Skeletal muscle cell (primary cell): ENCODE measurements at places on chromosomes 1 and 21.

DNA sequence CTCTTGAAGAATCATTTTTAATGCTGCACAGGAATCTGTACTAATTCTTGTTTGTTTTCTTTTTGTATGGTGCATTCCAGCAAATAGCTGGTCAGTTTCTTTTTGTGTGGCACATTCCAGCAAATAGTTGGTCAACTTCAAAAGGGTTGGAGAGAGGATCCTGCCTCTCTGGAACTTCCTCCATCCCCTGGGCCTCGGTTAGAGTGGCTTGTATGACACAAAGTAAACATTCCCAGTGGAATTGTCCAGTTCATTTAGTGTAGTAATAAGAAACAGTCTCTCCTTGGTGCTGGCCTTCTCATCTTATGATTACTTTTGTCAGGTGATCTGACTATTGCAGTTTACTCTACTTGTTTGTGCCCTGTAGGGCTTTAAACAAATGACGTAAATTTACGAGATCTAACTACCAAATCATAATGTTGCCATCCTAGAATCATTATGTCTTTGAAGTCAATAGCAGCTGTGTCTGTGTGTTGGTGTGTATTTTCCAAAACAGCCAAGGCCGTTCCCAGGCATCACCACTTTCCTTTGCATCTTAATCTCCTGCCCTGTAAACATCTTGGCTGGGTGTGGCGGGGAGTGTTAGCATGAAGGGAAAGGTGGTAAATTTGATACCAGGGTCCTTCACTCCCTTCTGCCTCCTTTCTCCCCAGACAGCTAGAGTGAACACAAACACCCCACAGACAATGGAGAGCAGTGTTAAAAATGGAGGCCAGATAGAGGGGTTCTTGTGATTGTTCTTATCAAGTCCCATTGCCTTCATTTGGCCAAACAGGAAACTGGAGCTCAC, 77.9 kb downstream of the CDC7 start:
- DNase-seq: no peak

DNA sequence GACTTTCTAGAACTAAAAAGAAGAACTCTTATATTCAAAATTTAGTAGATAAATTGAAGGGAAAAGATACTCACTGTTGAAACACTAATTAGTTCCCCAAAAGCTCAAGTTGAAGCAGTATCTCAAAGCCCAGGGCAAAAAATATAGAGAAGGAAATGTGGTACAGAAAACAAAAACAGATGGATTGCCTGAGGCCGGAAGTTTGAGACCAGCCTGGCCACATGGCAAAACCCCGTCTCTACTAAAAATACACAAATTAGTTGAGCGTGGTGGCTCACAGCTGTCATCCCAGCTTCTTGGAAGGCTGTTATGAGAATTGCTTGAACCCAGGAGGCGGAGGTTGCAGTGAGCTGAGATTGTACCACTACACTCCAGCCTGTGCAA, 36.0 kb downstream of the FAM177B start:
- no peak for DNase-seq

GRCh38 chr21:37869661-37870060, 46.6 kb downstream of the KCNJ6 start:
- no peak for DNase-seq

DNA sequence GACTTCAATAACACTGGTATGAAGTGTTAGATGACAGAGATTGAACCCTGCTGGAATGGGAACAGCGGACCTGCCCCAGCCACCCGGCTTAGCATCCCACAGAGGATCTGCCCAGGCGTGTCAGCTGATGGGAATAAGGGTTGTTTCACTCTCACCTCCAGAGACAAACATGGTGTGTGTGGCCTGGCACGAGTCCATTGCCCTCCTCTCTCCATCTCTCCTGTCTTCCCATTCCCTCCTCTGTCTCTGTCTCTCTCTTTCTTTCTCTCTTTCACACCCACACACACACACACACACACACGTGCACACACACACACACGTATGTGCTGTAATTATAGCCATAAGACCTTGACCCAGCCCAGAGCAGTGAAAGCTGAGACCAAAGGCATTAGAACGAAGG, 200.2 kb downstream of the HIVEP3 start:
- DNase-seq: no peak

GRCh38 chr1:15764269-15764764, 5.7 kb downstream of the FBLIM1 start:
- no peak for DNase-seq

DNA sequence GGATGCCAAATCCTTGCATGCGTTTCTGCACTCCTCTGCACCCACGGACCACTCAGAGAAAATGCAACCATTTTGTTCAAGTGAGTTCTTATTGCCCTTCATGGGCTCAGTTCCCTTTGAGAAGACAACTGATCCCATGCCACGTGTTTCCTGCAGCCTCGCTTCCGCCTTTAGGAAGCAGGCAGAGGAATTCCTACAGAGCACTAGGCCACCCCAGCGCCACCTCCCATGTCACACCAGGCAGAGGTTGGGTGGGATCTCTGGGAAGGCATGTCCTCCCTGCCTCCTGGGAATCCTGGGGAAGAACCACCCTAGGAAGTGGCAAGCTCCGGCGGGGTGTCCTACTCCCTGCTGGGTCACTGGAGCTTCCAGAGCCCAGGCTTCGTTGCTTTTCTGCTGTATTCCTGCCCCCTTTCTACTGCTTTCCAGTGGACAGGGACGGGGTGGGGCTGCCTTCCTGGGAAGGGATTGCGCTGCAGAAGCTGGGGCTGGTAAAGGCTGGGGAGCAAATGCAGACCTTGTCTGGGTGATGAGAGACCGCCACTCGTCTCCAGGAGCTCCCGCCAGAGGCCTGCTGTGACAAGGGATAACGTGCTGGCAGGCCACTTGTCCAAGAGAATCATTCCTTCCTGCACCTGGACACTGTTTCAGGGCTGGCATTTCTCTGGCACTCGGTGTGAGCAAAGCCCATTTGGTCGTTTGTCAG, 478.2 kb upstream of the VAMP3 start:
- no peak for DNase-seq

DNA sequence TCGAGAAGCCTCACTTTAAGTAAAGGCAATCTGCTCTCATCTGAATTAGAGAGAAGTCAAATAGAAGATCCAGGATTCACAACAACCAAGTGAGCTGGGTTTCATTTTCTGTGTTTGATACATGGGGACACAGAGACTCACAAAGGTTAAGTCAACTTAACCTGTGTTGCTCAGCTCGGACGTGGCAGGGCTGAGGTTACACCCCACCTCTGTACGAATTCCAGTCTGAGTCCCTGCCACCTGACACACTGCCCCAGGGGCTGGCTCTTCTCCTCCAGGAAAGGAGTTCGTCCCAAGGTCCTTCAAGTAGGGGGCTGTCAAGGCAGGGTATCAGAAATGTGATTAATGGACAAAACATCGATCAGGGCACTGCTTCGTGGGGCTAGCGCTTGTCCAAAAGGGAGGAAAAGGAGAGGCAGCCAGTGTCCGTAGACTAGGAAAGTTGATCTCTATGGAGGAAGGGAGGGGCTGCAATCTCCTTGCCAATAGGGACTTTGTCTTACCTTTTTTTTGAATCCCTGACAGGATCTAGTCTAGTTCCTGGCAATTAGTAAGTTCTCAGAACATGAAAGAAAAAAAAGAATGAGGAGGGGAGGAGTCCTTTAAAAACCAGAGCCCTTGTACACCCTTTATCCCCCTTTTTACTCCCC, 116.4 kb downstream of the CNIH3 start:
- DNase-seq: no peak

- DNase-seq: no peak
Observed at GRCh38 chr1:184854496-184855140, 100.0 kb upstream of the EDEM3 start.

DNA sequence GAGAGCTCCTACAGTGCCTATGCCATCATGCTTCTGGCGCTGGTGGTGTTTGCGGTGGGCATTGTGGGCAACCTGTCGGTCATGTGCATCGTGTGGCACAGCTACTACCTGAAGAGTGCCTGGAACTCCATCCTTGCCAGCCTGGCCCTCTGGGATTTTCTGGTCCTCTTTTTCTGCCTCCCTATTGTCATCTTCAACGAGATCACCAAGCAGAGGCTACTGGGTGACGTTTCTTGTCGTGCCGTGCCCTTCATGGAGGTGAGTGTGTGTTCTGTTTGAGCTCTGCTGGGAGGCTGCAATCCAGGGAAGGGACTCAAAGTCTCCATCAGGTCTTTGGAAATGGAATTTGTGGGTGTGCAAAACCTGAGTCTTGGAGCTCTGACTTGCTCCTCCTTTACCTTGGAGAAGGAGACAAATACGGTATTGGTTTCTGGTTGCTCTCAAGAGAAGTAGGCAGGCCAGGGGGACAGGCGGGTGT, 658 bp downstream of the GPR37L1 start:
- DNase-seq: no peak

DNA sequence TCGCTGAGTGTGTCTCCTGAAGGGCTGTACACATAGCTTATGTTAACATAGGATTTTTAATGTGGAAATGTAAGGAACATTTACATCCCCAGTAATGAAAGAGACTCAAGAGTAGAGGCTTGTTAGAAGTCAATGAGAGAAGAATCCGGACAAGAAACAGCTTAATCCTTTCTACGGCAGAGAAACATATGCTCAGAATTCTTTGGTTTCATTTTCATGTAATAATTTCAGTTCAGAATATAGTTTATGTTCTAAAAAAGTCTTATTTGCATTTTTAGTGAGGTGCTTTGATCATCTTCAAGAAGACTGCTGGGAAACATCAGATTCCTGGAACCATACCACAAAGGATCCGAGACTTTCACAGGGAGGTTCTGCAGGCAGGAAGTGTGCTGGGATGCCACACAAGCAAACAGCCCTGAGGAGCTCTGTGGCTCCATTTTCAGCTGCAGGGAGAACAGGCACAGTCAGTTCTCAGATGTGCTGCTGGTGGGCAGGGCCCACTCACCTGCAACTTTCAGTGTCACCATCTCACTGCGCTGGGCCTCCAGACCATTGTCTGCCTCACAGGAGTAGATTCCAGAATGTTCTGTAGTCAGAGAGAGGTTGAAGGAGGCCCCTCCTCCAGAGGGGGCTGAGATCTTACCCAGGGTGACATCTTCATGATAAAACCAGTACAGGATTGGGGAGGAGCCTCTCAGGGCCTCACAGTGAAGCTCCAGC, 28.4 kb downstream of the FCRL5 start:
- DNase-seq: no peak

DNA sequence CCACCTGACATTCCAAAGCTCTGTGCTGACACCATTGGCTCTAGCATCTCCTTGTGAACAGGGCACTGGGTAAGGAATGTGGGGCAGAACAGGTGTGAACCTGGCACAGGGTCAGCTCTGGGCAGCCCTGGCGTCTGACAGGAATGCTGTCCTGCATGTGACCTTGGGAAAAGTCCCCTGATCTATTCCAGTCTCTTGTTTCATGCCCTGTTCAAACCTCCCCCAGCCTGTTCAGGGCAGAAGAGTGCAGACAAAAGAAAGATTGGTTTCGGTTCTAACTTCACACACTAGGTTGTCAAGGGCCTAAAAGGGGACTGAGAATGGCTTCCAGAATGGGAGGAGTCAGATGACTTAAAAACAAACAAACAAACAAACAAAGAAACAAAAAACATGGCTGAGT, 27.6 kb upstream of the SDHB start:
- no peak for DNase-seq

DNA sequence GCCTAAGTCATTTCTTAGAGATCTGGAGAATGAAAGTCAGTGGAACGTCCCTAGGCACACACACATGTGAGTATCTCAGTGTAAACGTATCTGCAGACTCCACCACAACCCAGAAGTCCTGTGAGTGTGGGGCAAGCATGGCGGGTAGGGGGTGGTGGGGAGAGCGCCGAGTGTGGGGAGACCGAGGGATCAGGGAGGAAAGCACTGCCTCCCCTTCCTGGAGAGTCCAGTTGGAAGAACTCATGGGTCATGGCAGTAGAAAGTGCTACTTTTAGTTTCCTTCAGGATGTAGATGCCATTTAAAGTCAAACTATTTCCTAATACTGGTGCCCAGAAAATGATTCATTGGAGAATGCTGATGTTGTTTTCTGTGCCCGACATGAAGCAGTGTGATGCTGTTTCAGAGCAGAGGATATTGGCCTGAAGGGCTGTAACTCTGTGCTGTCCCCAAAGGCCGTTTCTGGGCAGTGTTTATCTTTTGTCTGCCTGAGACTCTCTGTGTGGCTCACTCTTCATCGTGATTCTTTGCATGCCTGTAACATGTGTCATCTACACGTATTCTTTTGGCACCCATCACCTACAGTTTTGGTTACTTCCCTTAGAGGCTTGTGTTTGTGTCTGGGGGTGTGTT, 45.7 kb upstream of the TSPAN2 start:
- no peak for DNase-seq

DNA sequence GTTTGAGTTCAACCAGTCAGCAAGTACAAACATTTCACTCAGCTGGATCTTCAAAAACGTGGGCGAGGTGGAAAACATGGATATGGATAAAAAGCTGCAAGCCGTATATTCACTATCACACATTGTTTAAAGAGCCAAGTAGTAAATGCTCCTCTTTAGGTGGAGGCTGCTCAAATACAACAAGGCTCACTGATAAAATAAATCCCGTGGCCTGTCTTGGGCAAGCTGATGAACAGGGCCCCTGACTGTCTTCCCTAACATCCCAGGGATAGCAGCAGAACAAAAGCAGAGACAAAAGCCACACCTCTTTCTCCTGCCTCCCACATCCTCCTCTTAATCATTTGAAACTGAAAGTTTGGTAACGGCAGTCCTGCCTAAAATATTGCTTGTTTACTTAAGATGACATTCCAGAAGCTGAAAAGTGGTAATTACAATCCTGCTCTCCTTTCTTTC, 357.7 kb downstream of the TTLL7 start:
- DNase-seq: no peak

- DNase-seq: no peak
Observed at GRCh38 chr1:17686258-17686657, 68.9 kb upstream of the ACTL8 start.

DNA sequence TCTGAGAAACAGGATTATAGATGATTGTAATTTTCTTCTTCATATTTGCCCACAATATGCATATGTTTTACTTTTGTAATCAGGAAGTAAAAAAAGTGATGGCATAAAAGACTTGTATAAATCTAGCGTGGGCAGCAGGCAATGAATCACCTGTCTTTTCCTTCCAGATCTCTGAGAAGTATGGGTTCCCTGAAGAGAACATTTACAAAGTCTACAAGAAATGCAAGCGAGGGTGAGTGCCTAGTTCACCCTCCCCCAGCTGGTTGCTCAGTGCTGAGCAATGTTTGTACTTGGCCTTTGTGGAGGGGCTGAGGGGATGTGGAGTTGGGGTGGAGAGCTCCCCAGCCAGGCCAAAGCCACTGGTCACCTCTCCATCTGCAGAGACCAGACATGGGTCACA, 30.7 kb downstream of the GRHL3 start:
- DNase-seq: no peak
